NCI-H1417 treated with DMSO at 0.1 percent for 48 hours (cell line): ENCODE measurements at places on chromosomes 7 and 10.

- DNase-seq = no peak
Measured at GRCh38 chr10:92470026-92470425, 103.9 kb downstream of the IDE start.

DNA sequence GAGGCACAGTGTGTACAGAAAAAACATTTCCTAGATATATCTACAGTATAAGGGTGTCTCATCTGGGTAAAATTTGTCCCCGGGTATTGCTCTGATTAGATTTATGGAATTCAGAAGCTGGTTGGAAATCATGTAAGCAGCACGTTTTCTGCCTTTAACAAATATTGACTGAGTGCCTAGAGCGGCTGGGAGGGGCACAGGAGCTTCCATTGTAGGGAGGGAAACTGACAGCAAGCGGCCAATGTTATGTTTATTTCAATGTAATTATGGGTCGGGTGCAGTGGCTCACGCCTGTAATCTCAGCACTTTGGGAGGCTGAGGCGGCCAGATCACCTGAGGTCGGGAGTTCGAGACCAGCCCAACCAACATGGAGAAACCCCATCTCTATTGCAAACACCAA is 4.4 kb upstream of the RFC2 start:
- peak; percentile 10 for DNase-seq

GRCh38 chr7:2233926-2234325 is 1.2 kb upstream of the MAD1L1 start:
- DNase-seq = no peak

DNA sequence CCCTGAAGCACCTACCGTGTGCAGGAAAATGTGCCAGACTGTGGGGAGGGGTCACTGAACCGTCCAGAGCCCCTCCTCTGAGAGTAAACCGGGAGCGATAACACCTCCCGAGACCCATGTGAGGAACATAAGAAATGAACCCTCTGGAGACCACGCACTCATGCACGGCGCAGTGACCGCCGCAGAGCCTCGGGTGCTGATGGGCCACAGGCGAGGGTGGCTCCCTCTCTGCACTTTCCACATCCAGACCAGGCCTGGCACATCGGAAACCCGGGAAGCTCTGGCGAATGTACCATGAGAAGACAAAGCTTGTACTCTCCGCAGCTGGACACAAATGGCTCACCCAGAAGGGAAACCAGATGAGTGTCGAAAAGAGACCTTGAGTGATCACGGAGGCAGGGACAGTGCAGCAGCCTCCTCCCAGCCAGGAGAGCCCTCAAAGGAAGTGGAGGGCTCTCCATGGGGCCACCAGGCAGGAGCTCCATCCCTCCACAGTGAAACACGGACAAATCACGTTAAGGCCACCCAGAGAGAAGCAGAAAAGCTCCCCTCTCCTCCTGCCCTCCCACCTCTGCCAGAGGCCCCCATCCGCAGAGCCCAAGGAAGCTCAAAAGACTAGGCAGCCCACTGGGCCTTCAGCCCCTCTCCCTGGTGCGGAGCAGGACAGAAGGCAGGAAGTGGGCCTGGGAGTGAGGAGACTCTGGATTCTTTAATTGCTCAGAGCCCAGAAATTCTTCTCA is 178.1 kb upstream of the PPP2R2D start:
- DNase-seq = no peak

GRCh38 chr7:92809397-92809759 is 27.0 kb downstream of the CDK6 start:
- no peak for DNase-seq

- DNase-seq = no peak
Measured at GRCh38 chr7:142855756-142856564, 1.1 kb downstream of the EPHB6 start.

DNA sequence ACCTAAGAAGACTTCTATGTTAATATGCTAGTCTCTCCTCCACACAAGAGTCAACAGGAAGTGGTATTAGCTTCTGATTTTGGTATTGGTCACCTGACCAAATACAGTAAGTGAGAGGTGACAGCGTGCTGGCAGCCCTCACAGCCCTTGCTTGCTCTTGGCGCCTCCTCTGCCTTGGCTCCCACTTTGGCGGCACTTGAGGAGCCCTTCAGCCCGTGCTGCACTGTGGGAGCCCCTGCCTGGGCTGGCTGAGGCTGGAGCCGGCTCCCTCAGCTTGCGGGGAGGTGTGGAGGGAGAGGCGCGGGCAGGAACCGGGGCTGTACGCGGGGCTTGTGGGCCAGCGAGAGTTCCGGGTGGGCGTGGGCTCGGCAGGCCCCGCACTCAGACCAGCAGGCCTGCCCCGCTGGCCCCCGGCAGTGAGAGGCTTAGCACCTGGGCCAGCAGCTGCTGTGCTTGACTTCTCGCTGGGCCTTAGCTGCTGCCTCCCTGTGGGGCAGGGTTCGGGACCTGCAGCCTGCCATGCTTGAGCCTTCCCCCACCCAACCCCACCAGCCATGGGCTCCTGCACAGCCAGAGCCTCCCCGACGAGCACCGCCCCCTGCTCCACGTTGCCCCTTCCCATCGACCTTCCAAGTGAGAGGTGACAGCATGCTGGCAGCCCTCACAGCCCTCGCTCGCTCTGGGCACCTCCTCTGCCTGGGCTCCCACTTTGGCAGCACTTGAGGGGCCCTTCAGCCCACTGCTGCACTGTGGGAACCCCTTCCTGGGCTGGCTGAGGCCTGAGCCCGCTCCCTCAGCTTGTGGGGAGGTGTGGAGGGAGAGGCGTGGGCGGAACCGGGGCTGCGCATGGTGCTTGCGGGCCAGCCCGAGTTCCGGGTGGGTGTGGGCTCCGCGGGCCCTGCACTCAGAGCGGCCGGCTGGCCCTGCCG is 4.2 kb upstream of the ACSL5 start:
- no peak for DNase-seq

GRCh38 chr7:151056283-151056665 is 1.4 kb downstream of the CDK5 start:
- no peak for DNase-seq

DNA sequence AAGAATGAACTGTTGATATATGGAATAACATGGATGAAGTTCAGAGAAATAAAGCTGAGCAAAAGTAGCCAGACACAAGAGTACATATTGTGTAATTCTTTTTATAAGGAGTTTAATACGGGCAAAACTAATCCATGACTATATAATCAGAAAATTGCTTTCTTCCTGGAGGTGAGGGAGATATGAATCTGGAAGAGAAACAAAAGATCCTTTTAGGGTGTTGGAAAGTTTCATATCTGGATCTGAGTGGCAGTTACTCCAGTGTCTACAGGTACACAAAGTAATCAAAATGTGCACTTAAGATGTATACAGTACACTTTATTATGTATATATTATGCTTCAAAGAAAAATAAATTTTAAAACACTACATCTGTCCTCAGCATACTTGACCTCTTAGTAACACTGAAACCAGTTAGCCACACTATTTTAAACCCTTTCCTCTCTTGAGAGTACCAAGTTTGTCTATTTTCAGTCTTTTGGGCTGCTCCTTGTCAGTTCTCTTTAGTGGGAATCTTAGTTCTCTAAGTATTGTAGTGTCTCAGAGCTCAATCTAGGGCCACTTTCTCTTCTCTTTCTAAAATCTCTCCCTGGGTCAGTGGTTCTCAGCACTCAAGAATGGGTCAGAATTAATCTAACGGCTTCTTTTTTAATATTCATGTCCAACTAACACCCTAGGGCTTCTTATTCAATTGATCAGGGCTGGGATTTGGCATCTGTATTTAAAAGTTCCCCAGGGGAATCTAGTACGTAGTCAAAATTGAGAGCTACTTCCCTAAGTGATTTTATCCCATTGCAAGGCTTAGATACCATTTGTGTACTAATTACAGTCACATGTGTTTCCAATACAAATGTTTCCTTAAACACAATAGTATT is 4.3 kb upstream of the LIPF start:
- no peak for DNase-seq

- DNase-seq = no peak
Measured at GRCh38 chr7:122561326-122561725, 137.6 kb downstream of the RNF133 start.

- DNase-seq = no peak
Measured at GRCh38 chr10:118449521-118449920, 107.4 kb upstream of the FAM204A start.

GRCh38 chr7:133252506-133252857 is 396 bp upstream of the EXOC4 start:
- DNase-seq = no peak

DNA sequence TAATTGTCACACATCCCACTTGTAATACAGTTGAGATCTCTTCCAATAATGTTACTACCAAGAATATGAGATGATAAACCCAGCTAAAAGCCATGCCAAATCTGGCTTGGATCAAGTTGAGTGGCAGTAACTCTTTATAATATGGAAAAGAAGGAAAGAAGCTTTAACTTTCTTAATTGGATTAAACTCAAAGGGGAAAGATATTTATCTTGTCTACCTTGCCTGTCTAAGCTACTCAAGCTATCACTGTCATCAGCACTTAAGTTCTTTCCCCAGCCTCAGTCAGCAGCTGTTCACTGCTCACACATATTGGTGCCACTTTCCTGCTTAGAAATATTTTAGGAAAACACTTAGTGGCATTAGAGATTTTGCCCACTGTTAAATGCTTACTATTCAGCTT is 350.7 kb downstream of the IPMK start:
- DNase-seq = no peak

DNA sequence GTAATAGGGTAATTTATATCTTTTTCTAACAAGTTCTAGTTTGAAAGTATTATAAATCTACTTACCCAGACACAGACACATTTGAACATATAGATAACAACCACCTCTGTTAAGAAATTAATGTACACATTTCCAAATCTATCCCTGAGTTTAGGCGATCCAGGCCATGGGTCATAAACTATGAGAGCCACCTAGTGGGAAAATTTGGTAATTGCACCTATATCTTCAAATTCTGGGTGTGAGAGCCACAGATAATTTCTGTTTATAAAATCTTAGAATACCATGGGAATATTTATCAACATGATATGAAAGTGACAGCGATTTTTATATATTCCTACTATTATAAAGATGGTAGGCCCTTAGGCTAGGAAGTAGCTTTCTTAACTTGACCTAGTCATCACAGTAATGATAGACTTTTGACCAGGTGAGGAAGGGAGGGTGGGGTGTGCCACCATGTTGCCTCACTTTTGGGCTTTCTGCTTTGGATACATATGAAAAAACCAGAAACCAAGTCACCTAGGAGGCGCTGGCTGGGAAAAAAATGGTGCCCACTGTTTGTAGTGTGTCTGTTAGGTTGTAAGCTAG is 8.0 kb upstream of the EPHA1 start:
- DNase-seq = no peak

- DNase-seq = no peak
Measured at GRCh38 chr7:92714767-92715166, 121.6 kb downstream of the CDK6 start.

GRCh38 chr7:67512481-67512880 is 515.8 kb downstream of the TYW1 start:
- no peak for DNase-seq

DNA sequence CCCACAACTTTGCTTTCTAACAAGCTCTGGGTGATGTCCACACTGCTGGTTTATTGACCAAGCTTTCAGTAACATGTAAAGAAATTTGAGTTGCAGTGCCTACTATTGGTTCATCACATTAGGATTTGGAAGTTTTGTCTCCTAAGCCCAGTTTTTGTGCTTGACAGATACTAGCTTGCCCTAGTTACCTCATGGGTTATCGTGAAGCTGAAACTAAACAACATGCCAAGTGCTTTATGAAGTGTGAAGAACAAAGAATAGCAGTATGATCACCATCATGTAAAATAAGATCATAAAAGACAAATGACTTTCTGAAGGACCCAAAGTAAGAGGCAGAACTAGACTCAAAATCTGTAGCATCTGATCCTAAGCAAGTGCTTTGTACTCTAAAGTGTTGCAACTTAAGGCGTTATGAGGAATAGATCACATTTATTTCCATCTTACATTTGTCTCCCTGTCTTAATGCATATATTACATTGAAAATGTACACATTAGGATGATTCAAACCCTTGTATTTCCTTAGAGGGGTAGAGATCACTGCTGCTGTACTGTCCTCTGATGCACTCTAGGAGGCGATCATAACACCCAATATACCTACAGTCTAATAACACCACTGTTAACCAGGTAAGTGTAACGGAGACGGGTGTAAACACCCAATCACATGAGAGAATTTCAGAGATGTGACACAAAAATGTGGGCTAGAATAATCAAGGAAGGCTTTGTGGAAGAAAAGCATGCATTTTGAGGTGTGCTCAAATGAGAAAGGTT is 71.3 kb downstream of the NRCAM start:
- DNase-seq = no peak

DNA sequence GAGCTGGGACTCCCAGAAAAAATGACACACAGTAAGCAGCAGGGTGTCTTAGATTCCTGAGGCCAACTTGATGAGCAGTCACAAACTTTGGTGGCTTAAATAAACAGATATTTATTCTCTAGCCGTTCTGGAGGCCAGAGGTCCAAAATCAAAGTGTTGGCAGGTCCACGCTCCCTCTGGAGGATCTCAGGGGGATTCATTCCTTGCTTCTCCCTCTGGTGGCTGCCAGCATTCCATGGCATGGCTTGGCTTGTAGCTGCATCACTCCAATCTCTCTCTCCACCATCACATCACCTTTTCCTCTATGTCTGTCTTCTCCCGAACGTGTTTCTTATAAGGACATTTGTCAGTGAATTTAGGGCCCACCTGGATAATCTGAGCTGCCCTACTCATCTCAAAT is 98.4 kb downstream of the OSBPL3 start:
- DNase-seq = no peak

GRCh38 chr7:112206991-112207592 is 597 bp downstream of the ZNF277 start:
- no peak for DNase-seq

- no peak for DNase-seq
Measured at GRCh38 chr10:48463318-48464003, 141.4 kb downstream of the ARHGAP22 start.

- no peak for DNase-seq
Measured at GRCh38 chr7:124034754-124035100, 1.9 kb upstream of the TMEM229A start.

DNA sequence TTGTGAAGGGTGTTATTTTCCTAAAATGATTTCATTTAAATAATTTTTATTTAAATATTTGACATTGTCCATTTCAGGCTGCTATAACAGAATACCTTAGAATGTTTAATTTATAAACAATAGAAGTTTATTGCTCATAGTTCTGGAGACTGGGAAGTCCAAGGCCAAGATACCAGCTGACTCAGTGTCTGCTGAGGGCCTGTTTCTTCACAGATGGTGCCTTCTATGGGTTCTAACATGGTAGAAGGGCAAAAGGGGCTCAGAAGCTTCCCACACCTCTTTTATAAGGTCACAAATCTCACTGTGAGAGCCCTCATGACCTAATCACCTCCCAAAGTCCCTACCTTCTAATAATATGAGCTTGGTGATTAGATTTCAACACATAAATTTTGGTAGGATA is 50.7 kb downstream of the MTURN start:
- no peak for DNase-seq

DNA sequence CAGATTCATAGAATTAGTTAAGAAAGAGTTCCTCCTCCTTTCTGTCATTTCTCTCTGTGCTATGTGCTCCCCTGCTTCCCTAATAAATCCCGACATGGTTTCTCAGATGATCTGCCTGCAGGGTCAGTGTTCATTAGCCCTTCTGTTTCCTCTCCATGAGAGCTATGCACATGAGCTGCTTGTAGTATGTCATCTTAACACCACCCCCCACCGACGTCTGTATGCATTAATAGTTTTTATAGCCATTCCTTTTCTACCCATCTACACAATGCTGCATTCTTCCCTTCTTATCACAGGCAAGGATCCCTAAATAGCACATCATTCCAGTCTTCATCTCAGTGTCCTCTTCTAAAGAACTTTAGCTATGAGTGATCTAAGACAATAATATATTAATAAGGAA is 809.1 kb downstream of the ANKRD7 start:
- DNase-seq = no peak
